ENCODE measurements at places on chromosomes 1 and 21. TPM values are rescaled to one million over a fixed set of nuclear protein-coding genes. Genes with fewer than 3 reads are reported as not detected.

DNA sequence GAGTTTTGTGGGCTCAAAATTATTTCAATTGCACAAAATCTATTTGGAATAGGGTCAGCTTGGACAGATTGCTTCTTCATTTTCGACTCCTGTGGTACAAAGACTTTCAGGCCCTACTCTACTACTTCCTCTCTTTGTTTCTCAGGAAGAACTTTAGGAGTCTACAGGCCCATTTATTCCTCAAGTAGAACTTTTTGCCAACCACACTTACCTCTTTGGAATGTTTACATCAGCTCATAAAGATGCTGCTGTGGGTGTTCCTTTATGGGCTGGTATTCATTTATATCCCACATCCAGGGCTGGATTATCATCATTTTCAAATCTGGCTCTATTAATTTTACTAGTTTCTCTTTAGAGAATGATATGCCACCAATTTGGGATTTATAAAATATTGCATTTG is 46.3 kb upstream of the TNFSF18 start:
- no peak overlapping the region for H3K4me3 ChIP-seq
- H3K27ac ChIP-seq = no peak overlapping the region
- no peaks in the 10 kb centered on the region for H3K27me3 ChIP-seq
- H3K36me3 ChIP-seq = no peaks in the 10 kb centered on the region
- DNase-seq = no peak

GRCh38 chr1:28115267-28115666 is 26.9 kb upstream of the EYA3 start:
- peak overlapping the region; percentile 98 for H3K27ac ChIP-seq
- H3K4me3 ChIP-seq = no peak overlapping the region
- no peak for DNase-seq

GRCh38 chr1:5731110-5731423 is 261.2 kb downstream of the NPHP4 start:
- H3K36me3 ChIP-seq = no peaks in the 10 kb centered on the region
- no peak overlapping the region for H3K4me3 ChIP-seq
- no peak overlapping the region for H3K27ac ChIP-seq

DNA sequence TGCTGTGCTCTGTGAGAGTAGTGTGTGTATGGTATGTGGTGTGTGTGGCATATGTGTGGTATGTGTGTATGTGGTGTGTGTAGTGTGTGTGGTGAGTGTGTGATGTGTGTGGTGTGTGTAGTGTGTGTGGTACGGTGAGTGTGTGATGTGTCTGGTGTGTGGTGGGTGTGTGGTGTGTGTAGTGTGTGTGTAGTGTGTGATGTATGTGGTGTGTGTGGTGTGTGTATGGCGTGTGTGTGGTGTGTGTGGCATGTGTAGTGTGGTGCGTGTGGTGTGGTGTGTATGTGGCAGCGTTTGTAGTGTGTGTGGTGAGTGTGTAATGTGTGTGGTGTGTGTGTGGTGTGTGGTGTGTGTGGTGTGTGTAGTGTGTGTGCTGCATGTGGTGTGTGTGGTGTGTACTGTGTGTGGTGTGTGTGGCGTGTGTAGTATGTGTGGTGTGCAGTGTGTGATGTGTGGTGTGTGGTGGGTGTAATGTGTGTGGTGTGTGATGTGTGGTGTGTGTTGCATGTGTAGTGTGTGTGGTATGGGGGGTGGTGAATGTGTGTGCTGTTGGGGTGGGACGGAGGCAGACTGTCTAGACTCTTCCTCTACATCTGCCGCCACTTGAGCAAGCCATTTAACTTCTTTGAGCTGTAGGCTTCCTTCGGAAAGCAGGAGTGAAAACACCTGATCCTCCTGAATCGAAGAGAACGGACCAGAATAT is 33.5 kb downstream of the GPA33 start:
- H3K36me3 ChIP-seq = no peaks in the 10 kb centered on the region
- H3K27me3 ChIP-seq = no peaks in the 10 kb centered on the region
- DNase-seq = no peak
- peaks cover 3% of the 10 kb centered on the region for H3K4me1 ChIP-seq

DNA sequence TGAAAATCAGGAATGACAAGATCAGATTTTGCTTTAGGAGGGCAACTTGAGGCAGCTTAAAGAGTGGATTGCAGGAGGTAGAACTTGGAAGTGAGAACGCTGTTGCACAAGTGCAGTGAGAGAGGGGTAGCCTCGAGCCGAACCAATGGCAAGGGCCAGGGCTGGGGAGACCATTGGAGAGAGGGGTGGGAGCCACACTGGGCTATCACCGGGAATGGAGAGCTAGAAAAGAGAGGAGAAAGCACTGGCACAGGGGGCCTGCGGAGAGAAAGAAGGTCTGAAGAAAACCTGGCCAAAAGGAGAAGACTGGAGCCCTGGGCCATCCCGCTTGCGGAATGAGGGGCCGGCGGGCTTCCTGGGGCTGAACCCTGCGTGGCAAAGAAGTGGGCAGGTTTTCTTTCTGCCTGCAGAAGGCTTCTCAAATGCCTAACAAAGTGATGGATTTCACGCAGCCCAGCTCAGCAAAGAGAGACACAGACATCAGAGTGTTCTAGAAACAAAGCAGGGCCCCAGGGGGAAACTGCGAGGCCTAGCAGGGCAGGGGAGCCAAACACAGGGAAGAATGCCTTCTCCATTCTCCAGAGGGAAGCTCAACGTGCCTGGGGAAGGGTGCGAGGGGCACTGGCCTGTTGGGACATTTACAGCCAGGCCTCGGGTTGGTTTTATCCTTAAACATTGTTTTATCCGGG is 1.2 kb upstream of the SLC37A1 start:
- no peak overlapping the region for H3K4me3 ChIP-seq
- H3K27ac ChIP-seq = no peak overlapping the region
- H3K27me3 ChIP-seq = no peaks in the 10 kb centered on the region
- no peaks in the 10 kb centered on the region for H3K36me3 ChIP-seq
- peaks cover 37% of the 10 kb centered on the region for H3K4me1 ChIP-seq
- DNase-seq = no peak

- H3K27ac ChIP-seq = no peak overlapping the region
- no peaks in the 10 kb centered on the region for H3K36me3 ChIP-seq
- DNase-seq = no peak
- peaks cover 18% of the 10 kb centered on the region for H3K4me1 ChIP-seq
Observed at GRCh38 chr1:183285746-183286145, 99.7 kb downstream of the LAMC2 start.

DNA sequence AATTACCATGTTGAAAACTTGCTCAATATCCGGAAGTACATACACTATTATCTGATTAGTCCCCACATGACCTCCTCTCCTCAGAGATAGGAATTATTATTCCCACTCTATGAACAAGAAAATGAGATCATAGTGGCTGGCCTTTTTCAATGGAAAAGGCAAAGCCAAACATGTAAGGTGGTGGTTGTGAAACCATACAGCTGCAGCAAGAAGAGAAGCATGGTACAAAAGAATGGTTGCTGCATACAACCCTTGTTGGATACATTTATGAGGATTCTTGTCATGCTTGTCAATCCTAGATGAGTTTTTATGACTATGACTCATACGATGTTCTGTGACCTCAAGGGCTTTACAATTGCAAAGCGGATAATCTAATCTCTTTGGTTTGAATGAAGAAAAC is 514.7 kb downstream of the PLPP3 start:
- no peaks in the 10 kb centered on the region for H3K27me3 ChIP-seq
- no peak for DNase-seq
- H3K36me3 ChIP-seq = no peaks in the 10 kb centered on the region
- no peak overlapping the region for H3K4me3 ChIP-seq
- no peak overlapping the region for H3K27ac ChIP-seq

- no peak overlapping the region for H3K4me3 ChIP-seq
- H3K4me1 ChIP-seq = no peaks in the 10 kb centered on the region
- no peak for DNase-seq
- no peaks in the 10 kb centered on the region for H3K27me3 ChIP-seq
- no peaks in the 10 kb centered on the region for H3K36me3 ChIP-seq
Observed at GRCh38 chr1:171403393-171403792, 81.9 kb upstream of the PRRC2C start.

- H3K27ac ChIP-seq = no peak overlapping the region
- no peaks in the 10 kb centered on the region for H3K27me3 ChIP-seq
- H3K4me1 ChIP-seq = peaks cover 9% of the 10 kb centered on the region
- DNase-seq = no peak
- H3K36me3 ChIP-seq = no peaks in the 10 kb centered on the region
Observed at GRCh38 chr1:32305310-32305709, 13.4 kb downstream of the HDAC1 start.

- no peaks in the 10 kb centered on the region for H3K27me3 ChIP-seq
- no peak overlapping the region for H3K4me3 ChIP-seq
- H3K36me3 ChIP-seq = no peaks in the 10 kb centered on the region
- H3K4me1 ChIP-seq = peaks cover 28% of the 10 kb centered on the region
Observed at GRCh38 chr1:202580619-202581018, 129.6 kb downstream of the SYT2 start.

Gene FCER1G
- total RNA-seq = 329 TPM

Gene EVA1C
- total RNA-seq = 21.8 TPM

Gene C1orf53
- total RNA-seq = 8.9 TPM

Gene KRTAP13-2
- total RNA-seq = not detected
